ENCODE measurements at places on chromosomes 2 and 18.

DNA sequence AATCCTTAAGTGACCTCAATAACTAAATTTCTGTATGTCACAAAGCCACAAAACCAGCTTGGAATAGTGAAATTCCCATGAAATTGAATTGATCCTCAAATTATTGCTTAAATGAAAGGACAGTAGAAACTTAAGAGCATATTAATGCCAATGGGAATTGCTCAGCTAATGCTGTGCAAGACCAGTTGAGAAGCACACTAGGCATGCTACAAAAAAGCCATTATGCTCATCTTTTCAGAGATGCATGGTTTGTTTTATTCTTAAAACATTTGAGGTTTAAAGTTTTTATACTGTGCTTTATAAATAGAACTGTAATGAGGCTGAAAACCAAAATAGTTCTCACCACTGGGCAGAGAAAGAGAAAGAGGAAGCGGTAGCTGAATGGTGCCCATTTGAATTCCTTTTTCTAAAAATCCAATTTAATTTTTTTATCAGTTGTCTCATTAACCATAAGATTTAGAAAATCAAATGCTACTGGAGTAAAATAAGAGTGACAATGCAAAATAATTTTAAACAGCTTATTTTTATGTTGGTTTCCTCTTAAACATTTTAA is 98.6 kb downstream of the LNPK start:
- no peak for DNase-seq

- no peak for DNase-seq
These were observed 15.1 kb downstream of the DOCK10 start for GRCh38 chr2:225027061-225027762.

DNA sequence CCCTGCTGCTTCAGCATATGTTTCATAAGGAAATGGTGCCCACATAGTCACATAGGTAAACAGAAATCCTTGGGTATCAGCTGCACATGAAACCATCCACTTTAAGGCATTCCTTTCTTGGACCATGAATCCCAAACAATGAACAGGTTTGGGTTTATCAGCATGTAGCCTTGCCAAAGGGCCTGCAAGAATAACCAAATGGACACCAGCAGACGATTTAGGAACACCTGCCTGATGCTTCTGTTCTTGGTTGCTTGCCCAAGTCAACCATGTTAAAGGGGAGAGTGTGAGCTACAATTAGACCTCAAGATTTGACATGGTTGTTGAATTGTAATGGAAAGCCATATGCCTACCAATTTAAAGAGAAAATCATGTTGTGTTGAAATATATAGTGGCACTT is 1342.7 kb upstream of the PIK3C3 start:
- no peak for DNase-seq

DNA sequence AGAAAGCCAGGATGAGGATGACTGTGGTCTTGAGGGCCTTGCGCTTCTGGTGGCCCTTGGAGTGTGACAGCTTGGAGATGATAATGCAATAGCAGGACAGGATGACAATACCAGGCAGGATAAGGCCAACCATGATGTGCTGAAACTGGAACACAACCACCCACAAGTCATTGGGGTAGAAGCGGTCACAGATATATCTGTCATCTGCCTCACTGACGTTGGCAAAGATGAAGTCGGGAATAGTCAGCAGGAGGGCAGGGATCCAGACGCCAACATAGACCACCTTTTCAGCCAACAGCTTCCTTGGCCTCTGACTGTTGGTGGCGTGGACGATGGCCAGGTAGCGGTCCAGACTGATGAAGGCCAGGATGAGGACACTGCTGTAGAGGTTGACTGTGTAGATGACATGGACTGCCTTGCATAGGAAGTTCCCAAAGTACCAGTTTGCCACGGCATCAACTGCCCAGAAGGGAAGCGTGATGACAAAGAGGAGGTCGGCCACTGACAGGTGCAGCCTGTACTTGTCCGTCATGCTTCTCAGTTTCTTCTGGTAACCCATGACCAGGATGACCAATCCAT is 2.7 kb downstream of the CXCR4 start:
- no peak for DNase-seq

- DNase-seq, result no peak
These were observed 110.8 kb downstream of the TDRD15 start for GRCh38 chr2:21234464-21235120.

DNA sequence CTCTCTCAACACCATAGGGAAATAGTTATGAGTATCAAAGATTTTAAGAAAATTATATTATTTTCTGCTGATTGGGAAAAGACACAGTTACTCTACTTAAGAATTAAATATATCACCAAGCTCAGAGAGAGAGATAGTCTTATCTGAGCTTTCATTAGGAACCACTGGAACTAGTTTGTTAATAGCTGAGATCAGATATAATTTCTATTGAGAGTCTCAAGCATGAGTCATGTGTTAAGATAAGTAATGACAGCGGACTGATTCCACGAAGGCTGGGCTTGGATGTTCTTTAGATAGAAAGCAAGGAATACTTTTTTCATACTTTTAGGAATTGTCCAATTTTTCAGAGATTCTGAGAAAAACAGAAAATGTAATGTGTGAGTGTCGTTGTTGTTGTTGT is 44.4 kb upstream of the RBM44 start:
- no peak for DNase-seq

All from RPMI8226 (cell line).